ENCODE measurements at places on chromosomes 3 and 15.

- no peak for DNase-seq
Observed at GRCh38 chr3:139597947-139598346, 58.4 kb upstream of the RBP1 start.

DNA sequence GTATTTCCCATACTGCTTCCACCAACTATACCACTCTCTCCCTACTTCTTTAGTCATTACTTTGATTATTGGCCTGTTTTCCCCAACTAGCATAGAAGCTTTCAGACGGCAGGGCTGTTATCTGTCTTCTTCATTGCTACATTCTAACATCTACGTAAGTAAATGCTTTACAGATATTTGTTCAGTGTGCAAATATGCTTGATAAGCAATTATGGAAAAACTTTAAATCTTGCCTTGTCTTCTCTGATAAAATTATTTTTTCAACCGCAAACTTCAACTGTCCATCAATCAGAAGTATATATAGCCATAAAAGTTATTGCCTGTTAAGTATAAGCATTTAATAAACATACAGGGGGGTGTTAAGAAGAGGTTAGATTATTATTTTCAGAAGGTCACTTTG, 35.7 kb downstream of the ZDHHC23 start:
- no peak for DNase-seq

- DNase-seq: no peak
Observed at GRCh38 chr15:29324746-29325145, 55.1 kb upstream of the NSMCE3 start.

- no peak for DNase-seq
Observed at GRCh38 chr15:31079519-31079918, 22.0 kb downstream of the TRPM1 start.

DNA sequence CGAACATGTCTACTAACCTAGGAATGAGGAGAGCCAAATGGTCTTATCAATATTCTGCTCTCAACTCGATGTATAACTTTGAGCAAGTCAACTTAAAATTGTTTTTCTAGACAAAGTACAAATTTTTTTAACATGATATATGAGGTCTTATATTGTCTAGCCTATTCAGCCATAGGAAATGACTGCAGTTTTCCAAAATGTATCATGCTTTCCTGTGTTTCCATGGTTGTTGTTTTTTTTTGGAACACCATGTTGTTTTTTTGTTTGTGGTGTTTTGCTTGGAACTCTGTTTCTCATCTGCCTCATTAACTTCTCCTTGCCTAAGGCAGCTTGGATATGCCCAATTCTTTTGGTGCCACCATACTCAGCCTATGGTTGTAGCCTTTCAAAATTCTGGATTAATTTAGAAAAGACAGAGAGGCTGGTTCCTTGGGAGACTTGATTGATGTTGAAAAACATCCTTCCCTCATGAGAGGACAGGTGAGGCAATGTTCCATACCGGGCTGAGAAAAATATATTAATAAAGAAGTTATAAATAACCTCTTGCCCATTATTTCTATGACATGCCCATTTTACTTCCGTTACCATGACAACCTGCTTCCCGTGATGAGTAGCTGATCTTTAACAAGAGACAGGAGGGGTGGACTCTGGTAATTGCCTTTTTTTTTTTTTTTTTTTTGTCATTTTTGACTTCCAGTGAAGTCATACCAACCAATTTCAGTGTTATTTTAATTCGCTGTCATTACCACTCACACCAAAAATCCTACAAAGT, 687.9 kb upstream of the GRM7 start:
- DNase-seq: no peak

DNA sequence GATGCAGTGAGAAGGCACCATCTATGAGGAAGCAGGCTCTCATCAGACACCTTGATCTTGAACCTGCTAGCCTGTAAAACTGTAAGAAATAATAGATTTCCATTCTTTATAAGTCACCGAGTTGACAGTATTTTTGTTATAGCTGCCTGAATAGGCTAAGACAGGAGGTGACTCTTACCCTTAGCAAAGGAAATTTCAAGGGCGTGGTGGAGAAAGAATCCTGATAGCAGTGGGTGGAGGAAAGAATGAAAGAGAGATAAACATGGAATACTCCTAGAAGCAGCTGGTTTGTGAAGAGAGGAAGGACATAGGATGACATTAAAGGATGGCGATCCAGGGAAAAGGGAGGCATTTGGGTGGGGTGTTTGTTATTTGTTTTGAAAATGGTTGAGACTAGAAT, 41.4 kb downstream of the SIDT1 start:
- no peak for DNase-seq

GRCh38 chr3:120093119-120093910, 932 bp downstream of the GSK3B start:
- DNase-seq: no peak
